Amniotic epithelial cell (primary cell): ENCODE measurements at places on chromosomes 2 and 18.

- DNase-seq, result no peak
These were observed 14.8 kb downstream of the PNO1 start for GRCh38 chr2:68172521-68172920.

GRCh38 chr18:9647496-9648323, 33.4 kb upstream of the PPP4R1 start:
- peak; percentile 68 for DNase-seq

- no peak for DNase-seq
These were observed 17.9 kb upstream of the COL3A1 start for GRCh38 chr2:188956290-188956689.

- DNase-seq, result peak; percentile 28
These were observed 1572.8 kb upstream of the PIK3C3 start for GRCh38 chr18:40382197-40382596.

GRCh38 chr18:7177116-7177744, 53.7 kb upstream of the LRRC30 start:
- DNase-seq, result peak; percentile 89

GRCh38 chr18:37570336-37570930, 4.8 kb upstream of the CELF4 start:
- no peak for DNase-seq

GRCh38 chr2:100408104-100408503, 9.4 kb downstream of the CHST10 start:
- DNase-seq, result no peak

- no peak for DNase-seq
These were observed 13.5 kb downstream of the TRIB2 start for GRCh38 chr2:12730265-12730664.

DNA sequence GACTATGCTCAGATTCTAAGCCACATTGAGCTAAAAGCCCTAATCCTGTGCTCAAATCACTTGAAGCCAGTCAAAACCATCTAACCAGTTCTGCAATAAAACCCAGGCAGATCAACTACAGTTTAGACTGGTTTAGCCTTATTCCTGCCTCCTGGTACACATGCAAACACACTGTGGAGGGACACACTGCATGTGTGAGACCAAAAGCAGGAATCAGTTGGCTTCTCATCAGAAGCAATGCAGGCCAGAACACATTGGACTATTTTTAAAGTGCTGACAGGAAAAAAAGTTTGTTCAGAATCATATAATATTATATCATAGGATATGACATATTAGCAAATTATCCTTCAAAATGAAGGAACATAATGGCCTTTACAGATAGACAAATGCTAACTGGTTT, 52.5 kb upstream of the NT5C1B start:
- DNase-seq, result no peak

DNA sequence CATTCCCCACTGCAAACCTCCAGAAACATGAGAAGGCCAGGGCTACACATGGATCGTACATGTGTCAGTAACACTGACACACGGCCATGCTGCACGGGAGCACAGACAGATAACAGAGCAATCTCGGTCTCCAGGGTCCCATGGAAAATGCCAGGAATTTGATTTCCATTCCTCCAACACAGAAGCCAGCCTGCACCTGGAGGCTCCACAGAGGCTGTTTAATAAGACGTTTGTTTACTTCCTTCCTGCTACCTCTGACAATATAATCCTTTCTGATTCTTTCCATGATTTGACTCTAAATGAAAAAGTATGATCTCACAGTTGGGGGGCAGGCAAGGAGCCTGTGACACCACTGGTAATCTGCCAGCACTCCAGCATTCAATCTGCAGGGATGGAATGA, 210.9 kb upstream of the DDX18 start:
- DNase-seq, result no peak
